ENCODE measurements at places on chromosomes 1 and 21.
A peak's percentile ranks its signal among the peaks of the same experiment; 100 is the strongest.

- no peak for DNase-seq
Observed at GRCh38 chr1:81605023-81605422, 195.7 kb upstream of the ADGRL2 start.

DNA sequence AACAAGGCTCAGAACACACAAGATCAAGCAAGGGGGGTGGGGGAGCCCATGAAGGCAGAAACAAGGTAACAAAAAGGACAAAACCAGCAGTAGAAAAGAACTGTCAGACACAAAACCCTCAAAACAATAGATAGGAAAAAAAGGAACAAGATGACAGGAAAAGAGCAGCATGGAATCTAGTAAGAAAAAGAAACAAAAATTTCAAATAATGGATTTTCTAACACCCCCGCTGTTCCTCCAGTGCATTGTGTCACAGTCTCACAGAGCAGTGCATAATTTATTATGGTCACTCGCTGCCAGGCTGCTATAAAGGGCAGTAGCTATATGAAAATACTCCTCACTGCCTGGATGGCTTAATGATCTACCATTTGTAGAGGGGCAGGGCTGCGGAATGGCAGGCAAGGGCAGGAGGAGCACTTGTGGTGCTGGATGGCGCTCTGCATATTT, 567.9 kb downstream of the DPYD start:
- no peak for DNase-seq

DNA sequence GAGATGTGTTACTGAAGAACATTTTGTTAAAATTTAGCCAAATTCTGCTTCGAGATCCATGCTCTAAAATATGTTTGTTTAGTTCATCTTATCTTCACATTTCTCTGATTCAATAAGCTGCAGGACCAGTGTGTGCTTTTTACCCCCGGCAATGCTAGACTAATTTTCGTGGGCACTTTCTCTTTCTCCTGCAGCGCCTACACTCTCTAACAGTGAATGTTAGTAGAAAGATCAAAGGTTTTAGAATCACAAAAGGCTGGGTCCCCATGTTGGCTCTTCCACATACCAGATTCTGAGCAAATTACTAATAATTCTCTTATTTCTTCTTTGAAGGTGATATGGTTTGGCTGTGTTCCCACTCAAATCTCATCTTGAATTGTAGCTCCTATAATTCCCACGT, 8.5 kb downstream of the CHML start:
- no peak for DNase-seq

DNA sequence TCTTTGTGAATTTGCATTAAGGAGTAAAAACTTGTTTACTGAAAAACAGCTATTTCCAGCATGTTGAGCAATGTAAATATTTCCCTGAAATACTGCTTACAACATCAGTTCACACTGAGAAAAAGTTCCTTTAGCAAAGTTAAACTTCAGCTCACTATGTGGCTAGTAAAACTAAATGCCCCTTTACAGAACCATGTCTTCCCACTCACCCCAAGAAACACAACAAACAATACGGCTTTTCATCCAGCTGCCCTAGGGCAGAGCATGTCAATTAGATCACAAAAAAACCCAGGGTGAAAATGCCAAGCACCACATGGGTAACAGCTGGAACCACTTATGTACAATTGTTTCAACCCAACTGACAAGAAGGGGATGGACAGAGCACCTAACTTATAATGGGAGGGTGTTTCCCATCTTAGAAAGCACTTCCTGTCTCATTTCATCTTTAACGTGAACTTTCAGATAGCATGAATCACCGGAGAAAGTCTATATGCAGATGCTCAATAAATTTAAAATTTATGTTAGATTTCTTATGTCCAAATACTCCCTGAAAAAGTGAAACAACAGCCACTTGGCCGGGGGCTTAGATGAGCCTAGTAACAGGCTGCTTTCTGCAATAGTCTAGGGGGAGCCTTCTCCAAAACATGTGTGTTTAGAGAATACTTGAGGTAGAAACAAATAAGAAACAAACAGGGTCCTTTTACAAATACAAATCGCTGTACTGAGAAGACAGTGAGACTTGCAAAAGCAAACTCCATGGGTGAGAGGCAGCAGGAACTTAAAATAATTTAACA, 6.6 kb downstream of the NID1 start:
- no peak for DNase-seq

- DNase-seq, result no peak
Observed at GRCh38 chr21:46060596-46061061, 37.3 kb upstream of the COL6A2 start.

DNA sequence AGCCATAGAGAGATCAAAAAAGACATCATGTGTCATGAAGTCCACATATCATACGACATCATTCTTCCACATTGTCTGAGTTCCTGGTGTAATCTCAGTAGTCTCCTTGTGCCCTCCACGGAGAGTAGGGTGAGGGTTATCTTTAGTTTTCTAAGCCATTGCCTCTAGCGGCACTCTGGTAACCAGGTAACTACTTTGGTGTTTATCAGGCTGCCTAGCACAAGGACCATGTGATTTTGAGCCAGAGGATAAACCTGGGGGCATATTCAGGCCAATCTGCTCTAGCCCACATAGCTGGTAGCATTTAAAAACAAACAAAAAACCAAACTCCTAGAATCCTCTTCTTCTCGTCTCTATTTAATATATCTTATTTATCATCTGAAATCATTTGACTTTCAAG, 147.4 kb downstream of the GDAP2 start:
- DNase-seq, result no peak

- no peak for DNase-seq
Observed at GRCh38 chr1:226363801-226364513, 43.9 kb downstream of the PARP1 start.

DNA sequence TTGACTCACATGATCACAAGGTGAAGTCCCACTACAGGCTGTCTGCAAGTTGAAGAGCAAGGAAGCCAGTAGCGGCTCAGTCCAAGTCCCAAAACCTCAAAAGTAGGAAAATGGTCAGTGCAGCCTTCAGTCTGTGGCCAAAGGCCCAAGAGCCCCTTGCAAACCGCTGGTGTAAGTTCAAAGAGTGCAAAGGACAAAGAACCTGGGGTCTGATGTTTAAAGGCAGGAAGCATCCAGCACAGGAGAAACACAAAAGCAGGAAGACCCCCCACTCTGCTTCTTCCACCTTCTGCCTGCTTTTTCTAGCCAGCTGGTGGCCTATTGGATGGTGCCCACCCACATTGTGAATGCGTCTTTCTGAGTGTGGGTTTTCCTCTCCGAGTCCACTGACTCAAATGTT, 2222.6 kb downstream of the MRPL39 start:
- DNase-seq, result no peak

DNA sequence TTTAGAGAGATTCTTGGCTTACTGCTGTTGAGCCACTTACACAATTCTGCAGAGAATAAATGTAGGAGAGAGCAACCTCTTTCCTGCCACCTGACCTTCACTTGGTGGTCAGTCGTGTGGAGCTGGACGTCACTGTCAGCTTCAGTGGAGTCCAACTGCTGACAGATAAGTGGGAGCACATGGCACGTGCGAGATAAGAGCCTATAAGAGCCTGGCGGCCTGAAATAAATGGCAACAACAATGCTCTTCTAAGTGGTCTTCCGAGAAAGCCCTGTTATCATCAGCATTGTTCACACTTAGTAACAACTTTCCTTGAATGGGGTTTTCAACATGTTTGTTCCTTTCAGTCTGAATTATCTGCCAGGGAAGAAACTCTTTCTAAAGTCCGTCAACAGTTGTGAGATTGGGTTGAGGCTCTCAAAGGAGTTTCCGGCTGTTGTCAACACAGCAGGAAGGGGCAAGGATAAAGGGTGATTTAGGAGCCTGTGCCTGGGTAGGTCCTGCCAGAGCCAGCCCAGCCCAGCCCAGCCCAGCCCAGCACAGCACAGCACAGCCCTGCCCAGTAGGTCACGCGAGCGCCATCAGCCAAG, 57.2 kb upstream of the RUNX1 start:
- no peak for DNase-seq

DNA sequence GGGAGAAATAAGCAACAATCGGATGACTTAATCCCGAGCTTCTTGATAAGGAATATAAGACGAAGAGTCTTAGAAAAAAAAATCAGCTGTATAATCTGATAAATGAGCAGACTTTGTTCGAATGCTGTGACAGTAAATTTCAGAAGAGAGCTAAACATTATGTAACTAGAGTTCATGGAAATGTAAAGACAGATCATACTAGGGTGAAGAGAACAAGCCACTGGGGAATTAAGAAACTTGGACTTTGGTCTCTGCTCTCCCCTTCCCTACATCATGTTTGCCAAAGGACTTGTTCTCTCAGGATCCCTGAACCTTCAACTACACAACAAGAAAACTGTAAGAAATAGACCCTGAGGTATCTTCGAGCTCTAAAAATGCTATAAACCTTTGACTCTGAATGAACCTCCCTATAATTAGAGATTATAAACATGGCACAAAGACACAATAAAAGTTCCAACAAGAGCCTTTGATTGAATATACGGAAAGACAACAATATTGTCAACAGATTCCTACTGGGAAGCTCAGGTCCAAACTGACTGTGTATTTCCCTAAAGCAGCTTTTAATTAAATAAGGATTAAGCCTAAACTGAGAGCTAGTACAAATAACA, 27.5 kb downstream of the FRRS1 start:
- no peak for DNase-seq

DNA sequence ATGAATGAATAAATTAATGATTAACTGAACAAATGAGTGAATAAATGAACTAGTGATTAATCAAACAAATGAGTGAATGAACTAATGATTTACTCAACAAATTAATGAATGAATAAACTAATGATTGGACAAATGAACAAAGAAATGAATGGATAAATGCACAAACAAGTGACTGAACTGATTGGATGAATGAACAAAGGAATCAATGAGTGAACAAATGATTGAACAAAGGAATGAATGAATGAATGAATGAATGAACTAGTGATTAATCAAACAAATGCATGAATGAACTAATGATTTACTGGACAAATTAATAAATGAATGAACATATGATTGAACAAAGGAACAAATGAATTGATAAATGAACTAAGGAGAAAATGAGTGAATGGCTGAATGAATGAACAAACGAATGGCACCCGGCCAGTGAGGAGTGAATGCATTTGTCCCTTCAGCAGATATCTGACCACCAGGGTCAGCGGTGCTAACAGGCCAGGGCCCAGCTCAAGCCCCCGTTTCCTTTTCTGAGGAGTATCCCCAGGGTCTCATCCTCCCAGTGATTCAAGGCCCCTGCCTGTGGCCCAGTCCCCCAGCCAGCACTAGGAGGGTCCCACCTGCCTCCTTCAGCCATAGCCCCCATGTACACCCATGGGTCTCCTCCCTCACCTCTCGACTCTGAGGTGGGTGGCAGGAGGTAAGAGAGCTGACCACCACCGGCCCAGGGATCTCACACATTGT, 49.9 kb downstream of the WNT9A start:
- no peak for DNase-seq

GRCh38 chr1:80910426-80910825, 890.3 kb upstream of the ADGRL2 start:
- no peak for DNase-seq

- DNase-seq, result no peak
Observed at GRCh38 chr21:45927851-45928850, 53.4 kb upstream of the COL6A1 start.

GRCh38 chr1:64513545-64513944, 43.6 kb downstream of the CACHD1 start:
- no peak for DNase-seq

DNA sequence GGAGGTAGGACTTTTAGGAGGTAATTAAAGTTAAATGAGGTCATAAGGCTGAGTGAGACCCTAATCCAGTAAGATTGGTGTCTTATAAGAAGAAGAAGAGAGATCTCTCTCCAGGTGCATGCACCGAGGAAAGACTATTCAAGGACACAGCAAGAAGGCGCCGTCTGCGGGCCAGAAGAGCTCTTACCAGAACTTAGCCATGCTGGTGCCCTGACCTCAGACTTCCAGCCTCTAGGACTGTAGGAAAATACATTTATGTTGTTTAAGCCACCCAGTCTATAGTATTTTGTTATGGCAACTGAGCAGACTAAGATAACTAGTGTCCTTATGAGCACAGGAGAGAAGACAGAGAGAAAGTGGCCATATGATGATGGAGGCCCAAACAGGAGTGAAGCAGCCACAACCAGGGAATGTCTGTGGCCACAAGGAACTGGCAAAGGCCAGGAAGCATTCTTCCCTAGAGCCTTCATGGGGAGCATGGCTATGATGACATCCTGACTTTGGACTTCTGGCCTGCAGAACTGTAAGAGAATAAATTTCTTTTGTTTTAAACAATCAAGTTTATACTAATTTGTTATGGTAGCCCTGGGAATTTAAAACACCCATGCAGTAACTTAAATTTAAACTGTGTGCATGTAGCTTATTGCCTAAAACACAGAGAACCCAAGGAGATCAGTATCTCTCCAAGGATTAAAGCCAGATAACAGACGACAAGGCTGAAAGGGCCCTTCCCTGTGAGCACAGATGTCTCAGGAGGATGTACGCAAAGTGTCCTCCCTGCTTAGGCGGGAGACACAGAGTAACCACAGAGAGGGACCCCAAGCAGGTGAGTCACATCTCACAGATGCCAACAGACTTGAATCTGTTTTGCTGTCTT, 9.9 kb upstream of the CD58 start:
- no peak for DNase-seq

DNA sequence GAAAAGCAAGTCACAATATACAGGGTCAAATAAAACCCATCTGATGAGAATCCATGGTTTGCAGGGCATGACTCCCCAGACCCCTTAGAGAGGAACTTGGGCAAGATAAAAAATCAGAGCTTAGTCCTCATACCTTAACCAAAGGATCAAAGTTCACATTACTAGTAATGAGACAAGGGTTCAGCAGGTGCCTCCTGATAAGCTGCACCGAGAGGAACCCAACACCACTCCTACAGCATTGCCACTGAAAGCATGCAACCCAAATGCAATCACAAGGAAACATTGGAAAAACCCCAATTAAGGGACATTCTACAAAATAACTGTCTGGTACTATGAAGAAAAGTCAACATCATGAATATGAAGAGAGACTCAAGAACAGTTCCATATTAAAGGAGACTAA, 29.7 kb downstream of the CCDC185 start:
- DNase-seq, result no peak

- no peak for DNase-seq
Observed at GRCh38 chr1:5597171-5597850, 394.9 kb downstream of the NPHP4 start.

DNA sequence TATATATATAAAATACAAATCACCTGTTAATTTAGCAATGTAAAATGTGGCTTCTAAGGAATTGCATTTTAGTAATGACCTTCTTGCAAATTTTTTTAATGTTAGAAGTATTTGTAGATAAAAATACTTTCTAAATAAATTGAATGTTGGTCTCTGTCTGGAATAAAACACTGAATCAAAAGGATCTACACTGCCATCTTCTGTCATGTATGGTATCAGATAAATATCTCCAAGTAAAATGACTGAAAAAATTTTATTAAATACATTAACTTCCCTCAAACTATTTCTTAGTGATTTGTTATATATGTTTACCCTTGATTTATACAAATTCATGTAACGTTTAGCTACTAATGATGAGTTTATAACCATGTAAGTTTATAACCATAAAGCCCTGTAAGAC, 2029.3 kb downstream of the MRPL39 start:
- no peak for DNase-seq

- peak; percentile 51 for DNase-seq
Observed at GRCh38 chr1:58785442-58786058, 1.7 kb upstream of the JUN start.

- DNase-seq, result no peak
Observed at GRCh38 chr1:147891088-147891487, 11.5 kb upstream of the GJA8 start.

- DNase-seq, result no peak
Observed at GRCh38 chr1:168391851-168392681, 111.4 kb downstream of the TBX19 start.

GRCh38 chr1:20216574-20216973, 30.3 kb upstream of the PLA2G2C start:
- DNase-seq, result no peak

- no peak for DNase-seq
Observed at GRCh38 chr1:203161175-203161574, 14.5 kb downstream of the MYBPH start.
